ENCODE measurements at places on chromosomes 11 and 22. TPM values are rescaled to one million over a fixed set of nuclear protein-coding genes. Genes with fewer than 3 reads are reported as not detected.

Gene OR8D1
- total RNA-seq, result not detected

Gene OR4A16
- not detected for total RNA-seq

Gene FIBIN
- not detected for total RNA-seq

Gene ARHGAP1
- 18.2 TPM for total RNA-seq

Gene SULT4A1
- 0.09 TPM for total RNA-seq

Gene DDI1
- not detected for total RNA-seq

Gene PANX2
- 0.75 TPM for total RNA-seq

Gene KCTD14
- total RNA-seq, result 0.36 TPM

Gene SCGB1C1
- not detected for total RNA-seq

Gene NAALAD2
- total RNA-seq, result under 0.01 TPM

Gene MRGPRF
- total RNA-seq, result not detected

Gene CHADL
- 0.28 TPM for total RNA-seq

Gene NCR3LG1
- 4.4 TPM for total RNA-seq

Gene CHRDL2
- total RNA-seq, result not detected

Gene RIMBP3C
- total RNA-seq, result 0.09 TPM

Gene RIMBP3B
- not detected for total RNA-seq

Gene DNAJB7
- not detected for total RNA-seq

Gene PYGM
- total RNA-seq, result 0.38 TPM

Gene KRTAP5-8
- total RNA-seq, result not detected

All from endothelial cell of coronary artery (primary cell).